ENCODE measurements at places on chromosomes 11 and 22. TPM values are rescaled to one million over a fixed set of nuclear protein-coding genes. Genes with fewer than 3 reads are reported as not detected.

The DAGLA gene
- total RNA-seq = 2.2 TPM

The C22orf42 gene
- not detected for total RNA-seq

The FIBIN gene
- total RNA-seq = 56.8 TPM

The POU2AF1 gene
- total RNA-seq = not detected

The COMT gene
- 209 TPM for total RNA-seq

The TP53I11 gene
- 4.4 TPM for total RNA-seq

The CAT gene
- total RNA-seq = 55.5 TPM

The NCF4 gene
- total RNA-seq = not detected

All from aortic smooth muscle cell (primary cell).